ENCODE measurements at places on chromosomes 11 and 22.

DNA sequence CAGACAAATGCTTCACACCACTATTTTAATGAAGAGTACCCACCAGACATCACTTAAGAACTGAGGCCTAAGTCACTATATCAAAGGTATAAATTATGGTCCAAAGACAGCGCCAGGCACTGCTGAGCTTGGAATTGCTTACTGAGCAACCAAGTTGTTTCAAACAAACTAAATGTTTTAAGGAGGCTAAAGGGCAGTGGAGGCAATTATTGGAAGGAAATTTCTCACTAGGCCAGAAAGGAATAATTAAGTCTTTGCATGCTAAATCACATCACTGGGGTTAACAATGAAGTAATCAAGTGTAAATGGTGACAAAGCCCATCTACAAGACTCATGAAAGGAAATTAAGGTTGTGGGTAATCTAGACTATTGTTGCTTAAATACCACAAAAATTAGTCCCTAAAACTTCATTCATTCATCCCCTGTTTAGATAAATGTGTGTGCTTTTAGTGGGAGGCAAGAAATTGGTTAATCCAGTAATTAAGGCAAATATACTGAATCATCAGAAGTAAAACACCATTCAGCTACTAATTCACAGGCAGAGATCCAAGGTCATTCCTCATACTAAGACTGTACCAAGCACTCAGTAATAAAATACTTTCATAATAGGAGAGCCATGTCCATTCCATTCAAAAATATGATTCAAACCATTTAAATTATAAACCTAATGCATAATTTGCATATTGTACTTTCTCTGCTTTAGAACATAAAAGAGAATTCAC lies 21.2 kb downstream of the LGR4 start:
- no peak for DNase-seq

GRCh38 chr11:65786786-65787636 lies at the start of gene OVOL1:
Gene OVOL1, plus strand, starts transcription at chr11:65787063. Its CDS starts 311 bp downstream, at chr11:65787374.
- DNase-seq = no peak

GRCh38 chr11:112605093-112605666 lies 344.5 kb upstream of the PLET1 start:
- DNase-seq = no peak

- no peak for DNase-seq
Observed at GRCh38 chr22:29517215-29517908, 36.2 kb downstream of the THOC5 start.

GRCh38 chr22:23791738-23792645 lies 5.2 kb downstream of the SMARCB1 start:
- no peak for DNase-seq

GRCh38 chr11:74720596-74721478 lies 10.4 kb downstream of the CHRDL2 start:
- no peak for DNase-seq

GRCh38 chr11:44572884-44573283 lies 7.4 kb downstream of the CD82 start:
- DNase-seq = no peak

DNA sequence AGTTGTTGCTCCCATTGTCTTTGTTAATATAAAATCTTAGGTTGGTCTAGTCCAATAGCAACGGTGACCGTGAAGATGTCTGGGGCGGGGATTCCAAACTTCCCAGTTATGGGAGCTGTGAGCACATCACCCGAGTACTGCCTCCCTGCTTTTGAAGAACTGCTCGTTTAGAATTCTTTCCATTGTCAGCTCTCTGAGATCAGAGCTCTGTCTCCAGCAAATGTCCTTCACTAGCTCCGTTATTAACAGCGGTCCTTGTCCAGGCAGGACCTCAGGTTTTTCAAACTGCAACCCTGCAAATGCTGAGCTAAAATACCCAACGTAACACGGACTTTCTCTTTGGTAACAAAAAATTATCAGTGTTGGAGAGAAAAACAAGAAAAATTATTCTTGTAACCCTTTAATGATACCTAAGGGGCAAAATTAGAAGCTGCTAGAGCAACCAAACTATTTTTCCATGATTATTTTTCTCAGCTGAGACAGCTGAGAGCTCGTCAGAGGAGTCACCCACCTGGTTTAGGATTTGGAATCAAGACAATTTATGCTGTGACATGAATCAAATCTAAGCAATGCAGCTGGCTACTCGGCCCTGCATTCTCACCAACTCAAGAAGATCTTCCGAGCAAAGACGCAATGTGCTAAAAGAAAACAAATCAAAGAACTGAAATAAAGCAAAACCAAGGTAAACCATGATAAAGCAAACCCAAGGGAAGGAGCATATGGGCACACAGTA lies 15.1 kb upstream of the EFCAB6 start:
- DNase-seq = no peak

DNA sequence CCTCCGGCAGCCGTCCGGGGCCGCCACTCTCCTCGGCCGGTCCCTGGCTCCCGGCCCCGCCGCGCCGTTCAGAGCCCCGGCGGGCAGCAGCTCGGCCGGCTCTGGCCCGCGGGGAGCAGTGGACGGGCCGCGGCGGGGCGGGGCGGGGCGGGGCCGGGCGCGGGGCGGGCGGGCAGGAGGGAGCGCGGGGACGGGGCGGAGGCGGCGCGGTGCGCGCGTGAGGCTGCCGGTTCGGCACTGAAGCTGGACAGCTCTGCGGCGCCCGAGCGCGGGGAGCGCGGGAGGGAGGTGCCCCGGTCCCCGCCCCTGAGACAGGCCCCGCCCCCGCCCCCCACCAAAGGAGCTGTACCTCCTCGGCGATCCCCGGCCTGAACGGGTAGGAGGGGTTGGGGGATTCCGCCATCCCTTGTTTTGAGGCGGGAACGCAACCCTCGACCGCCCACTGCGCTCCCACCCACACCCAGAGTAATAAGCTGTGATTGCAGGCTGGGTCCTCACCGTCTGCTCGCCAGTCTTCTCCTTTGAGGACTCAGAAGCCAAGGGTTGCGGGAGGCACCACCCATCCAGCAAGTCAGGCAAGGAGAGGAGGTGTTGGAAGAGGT lies at the start of gene DRD2:
TSS of gene DRD2 (minus strand) at position 239 of the 602 bp plus-strand sequence. CDS start 50,747 bp downstream, outside the sequence.
- no peak for DNase-seq

GRCh38 chr11:7417328-7417727 lies 68.0 kb upstream of the OLFML1 start:
- DNase-seq = no peak

All from activated CD8-positive, alpha-beta memory T cell treated with anti-CD3 and anti-CD28 coated beads for 4 hours (primary cell).